ENCODE measurements at places on chromosomes 7 and 10. TPM values are rescaled to one million over a fixed set of nuclear protein-coding genes. Genes with fewer than 3 reads are reported as not detected.

Gene PCGF5
- total RNA-seq = 45.4 TPM

Gene FLNC
- total RNA-seq = 31.9 TPM

Gene RNF32
- total RNA-seq = not detected

DNA sequence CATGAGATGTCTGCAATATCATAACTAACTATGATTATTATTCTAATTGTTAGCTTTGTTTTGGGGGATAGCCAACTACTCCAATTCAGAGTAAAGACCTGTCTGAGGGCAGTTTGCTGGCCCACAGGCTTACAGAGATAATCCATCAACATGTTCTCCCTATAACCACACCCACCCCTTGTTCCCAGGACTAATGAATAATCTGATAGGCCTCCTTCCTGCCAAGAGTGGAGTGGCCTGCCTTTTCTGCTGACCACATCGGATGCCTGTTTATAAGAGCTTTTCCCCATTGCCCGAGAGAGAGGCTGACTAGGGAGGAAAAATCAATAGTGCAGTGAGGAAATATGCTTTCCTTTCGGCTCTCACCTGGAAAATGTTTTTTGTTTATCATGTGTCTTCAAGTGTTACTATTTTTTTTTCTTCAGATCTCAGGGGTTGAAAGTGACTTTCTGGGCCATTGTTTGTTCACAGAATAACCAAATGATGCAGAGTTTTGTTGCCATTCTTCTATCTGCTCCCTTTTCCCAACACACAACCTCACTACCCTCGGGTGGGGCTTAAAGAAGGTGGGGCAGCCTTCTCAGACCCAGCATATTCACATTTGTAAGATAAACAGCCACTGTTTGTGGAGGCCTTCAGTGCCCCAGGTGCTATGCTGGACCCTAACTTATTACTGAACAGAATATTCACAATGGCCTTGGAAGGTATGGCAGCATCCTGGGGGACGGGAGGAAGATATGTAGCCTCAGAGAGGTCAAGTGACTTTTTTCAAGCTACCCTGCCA is 38.4 kb downstream of the PLPP4 start:
- peak; percentile 37 for DNase-seq

GRCh38 chr7:114988755-114989375 is 67.0 kb downstream of the MDFIC start:
- DNase-seq = no peak

DNA sequence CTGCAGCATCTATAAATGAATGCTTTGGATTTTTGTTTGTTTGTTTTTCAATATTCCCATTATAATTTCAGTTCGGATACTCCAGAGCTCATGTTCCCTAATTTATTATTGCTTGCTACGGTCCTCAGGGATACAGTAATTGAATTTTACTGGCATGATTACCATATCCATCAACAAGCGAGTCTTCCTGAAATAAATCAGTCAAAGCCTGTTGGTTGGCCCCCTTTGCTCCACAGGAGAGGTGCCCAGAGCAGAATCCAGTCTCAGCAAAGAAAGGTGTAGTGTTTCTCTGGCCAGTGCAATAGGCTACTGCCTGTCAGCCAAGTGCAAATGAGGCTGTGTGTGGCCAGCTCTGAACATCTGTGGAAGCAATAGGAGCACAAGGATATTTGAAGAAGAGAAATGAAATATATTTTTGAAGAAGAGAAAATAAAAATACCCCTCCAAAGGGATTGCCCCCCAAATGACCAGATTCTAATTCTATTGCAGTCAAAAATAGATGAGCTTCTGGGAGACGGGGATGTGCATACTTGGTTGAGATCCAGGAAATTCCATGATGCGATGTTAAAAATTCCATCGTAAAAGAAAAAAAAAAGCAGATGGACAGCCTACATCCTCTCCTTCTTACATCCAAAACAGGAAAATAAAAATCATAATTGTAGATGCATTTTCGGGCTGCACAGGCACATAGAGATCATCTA is 18.1 kb downstream of the TRIL start:
- DNase-seq = no peak

GRCh38 chr7:11369696-11370095 is 396.0 kb downstream of the PHF14 start:
- DNase-seq = no peak

DNA sequence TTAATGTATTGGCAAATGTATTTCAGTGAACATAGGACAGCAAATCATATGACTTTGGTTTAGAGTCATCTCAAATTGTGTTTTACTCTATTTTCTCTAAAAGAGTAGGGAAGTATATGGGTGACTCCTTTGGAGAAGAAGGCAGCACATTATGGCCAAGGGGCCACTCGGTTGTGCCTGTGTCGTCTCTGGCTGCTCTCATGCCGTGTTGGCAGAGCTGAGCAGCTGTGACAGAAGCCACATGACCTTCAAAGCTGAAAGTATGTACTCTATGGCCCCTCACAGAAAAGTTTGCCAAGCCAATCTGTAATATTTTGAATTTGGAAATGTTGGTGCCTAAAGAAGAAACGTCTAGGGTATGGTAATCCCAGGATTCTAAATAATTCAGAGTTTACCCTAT is 47.5 kb downstream of the TASOR2 start:
- DNase-seq = no peak

DNA sequence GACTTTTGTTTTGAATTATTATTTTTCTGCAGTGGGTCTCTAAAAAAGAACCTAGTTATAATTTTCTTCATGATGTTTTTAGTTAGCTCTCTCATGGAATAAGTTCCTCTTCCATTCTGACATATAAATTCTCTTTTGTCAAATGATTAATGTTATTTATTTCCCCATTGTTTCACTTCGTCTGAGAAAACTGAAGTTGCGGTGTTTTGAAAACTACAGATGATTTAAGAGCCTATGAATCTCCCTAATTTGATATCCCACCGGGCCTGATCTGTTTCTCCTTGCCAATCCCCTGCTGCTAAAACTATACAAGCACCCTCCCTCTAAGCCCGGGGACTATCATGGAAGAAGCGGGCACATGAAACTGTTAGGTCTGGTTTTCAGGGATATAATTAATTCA is 41.4 kb downstream of the HTR7 start:
- DNase-seq = no peak

DNA sequence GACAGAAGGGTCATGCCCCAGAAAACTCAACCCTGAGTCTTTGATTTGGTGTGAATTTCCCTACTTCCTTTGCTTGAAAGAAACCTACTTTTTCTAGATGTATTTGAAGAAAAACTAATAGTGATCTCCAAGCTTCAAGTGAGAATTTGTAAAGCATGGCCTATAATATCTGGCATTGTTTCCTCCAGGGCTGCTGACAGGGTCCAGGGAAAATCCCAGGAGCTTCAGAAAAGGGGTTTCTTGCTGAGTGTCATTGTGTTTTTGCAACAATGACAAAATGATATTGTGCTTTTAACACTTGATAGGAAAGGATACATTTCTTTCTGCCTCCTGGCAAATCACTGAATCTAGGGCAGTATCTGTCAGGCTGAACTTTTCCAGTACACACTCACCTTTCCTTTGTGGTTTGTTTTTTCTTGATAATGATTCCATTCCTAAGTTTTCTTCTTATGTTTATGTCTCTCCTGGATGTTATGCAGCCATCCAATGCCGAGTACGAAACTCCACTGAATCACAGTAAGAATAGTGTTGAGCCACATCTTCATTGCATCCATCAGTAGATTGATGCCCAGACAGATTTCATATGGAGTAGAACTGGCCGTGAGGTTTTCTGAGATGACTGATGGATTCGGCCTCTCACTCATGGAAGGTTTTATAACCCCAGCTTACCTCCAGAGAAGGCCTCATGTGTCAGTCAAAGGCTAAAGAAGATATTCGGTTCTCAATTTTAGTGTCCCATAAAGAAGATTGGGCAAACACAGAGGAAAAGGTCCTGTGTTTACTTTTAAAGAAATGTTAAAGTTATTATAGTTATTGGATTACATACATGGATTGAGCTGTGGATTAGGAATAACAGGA is 76.9 kb upstream of the STEAP1B start:
- DNase-seq = peak; percentile 71

All from vagina (tissue), 2 donors.